ENCODE measurements at places on chromosomes 12 and 14.

- DNase-seq: no peak
Measured at GRCh38 chr12:12788131-12788530, 2.7 kb downstream of the APOLD1 start.

DNA sequence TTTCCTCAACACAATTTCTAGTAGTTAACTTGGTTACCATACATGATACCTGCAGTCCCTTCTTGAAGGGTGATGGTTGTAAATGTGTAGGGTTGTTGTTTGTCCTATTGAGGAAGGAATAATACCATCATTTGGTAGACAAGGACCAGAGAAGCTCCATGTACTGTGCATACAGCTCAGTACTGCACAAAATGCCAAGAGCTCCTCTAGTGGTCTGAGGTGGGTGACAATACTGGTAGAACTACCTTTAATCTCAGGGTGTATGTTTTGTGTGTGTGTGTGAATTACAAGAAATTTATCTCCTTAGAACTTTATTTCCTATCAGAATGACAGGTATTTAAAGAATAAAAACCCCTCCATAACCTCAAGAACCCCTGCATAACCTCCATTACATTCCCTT lies 575.3 kb downstream of the TMTC2 start:
- DNase-seq: no peak

GRCh38 chr14:52258783-52259182 lies 8.7 kb upstream of the PTGDR start:
- no peak for DNase-seq

GRCh38 chr12:49377386-49377785 lies 10.1 kb downstream of the SPATS2 start:
- DNase-seq: no peak

GRCh38 chr14:61872452-61872851 lies 110.2 kb downstream of the SNAPC1 start:
- DNase-seq: no peak

GRCh38 chr12:76083246-76083903 lies 1.1 kb downstream of the NAP1L1 start:
- DNase-seq: no peak

DNA sequence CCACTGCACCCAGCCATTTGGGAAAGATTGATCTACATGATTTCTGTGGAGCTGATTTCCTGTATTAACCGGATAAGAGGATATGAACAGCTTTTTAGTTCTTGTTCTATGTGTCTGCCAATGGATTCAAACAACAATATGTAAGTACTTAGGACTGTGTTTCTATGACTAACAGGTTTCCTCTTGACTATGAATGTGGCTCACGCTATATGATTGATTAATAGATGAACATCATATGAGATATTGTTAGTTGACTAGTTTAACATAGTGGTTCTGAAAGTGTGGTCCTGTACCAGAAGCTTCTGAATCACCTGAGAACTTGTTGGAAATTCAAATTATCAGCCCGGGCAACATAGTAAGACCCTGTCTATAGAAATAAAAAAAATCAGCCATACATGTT lies 12.8 kb upstream of the CSRP2 start:
- no peak for DNase-seq

- no peak for DNase-seq
Measured at GRCh38 chr14:105410642-105411016, 9.0 kb upstream of the MTA1 start.

DNA sequence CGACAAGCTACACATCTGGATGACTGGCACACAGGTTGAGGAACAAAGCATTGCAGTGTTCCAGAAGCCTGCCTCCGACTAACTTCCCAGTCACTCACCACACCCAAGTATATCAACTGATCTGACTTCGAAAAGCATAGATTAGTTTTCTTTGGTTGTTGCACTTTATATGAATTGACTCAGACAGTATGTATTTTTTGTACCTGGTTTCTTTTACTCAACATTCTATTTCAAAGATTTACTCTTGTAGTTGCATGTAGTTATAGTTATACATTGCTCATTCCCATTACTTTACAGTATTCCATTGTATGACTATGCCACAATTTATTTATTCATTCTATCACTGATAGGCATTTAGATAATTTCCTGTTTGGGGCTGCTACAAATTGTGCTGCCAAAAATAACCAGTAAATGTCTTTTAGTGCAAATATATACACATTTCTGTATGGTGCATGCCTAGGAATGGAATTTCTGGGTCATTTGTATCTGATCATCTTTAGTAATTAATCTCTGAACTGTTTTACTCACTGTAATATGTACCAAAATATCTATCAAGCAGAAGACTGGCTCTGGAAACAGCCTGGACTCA lies 17.8 kb downstream of the PLCZ1 start:
- no peak for DNase-seq
